AG20443 (cell line): ENCODE measurements at places on chromosomes 3 and 15.

DNA sequence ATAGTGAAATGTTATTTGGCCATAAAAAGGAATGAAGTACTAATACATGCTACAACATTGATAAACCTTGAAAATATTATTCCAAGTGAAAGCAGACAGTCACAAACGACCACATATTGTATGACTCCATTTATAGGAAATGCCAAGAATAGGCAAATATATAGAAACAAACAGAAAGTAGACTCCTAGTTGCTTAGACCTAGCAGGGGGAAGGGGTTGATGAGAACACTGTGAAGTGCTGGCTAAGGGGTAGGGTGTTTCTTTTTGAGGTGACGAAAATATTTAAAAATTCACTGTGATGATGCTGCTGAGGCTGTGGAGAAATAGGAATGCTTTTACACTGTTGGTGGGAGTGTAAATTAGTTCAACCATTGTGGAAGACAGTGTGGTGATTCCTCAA, 30.5 kb upstream of the XIRP1 start:
- DNase-seq: no peak

DNA sequence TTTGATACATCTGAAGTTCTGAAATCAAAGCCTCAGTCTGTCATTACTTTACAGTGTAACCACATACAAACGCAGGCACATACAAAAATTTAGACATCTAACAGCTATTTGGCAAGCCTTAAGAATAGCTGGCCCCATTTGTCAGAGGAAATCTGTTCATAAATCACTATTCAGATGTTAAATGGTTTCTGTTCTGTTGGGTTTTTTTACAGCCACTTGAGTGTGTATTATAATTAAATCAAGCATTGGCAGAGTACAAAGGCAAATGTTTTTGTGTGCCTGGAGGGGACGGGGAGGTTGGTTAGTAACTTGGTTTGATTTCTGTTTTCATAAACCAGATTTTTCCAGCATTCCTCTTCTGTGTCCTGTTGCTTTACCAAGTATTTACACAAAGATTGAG, 24.1 kb downstream of the PIGB start:
- peak; percentile 20 for DNase-seq

GRCh38 chr3:67906261-67906660, 251.8 kb upstream of the SUCLG2 start:
- no peak for DNase-seq

DNA sequence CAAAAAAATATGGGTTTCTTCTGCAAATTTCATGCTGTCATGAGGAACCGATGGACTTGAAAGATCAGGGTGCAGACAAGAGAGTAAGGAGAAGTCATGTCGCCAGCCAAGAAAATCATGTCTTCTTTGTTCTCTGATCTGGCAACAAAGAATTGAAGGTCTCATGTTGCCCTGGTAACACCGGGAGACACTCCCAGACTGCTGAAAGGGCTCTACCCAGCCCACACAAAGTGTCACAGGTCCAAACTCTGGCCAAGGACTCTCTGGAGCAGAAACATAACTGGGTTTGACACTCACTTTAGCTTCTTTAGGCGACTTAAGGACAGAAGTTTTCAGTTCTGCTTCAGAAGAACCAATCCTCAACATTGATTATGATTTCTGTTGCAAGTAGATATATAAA, 42.9 kb downstream of the SIDT1 start:
- DNase-seq: no peak

GRCh38 chr15:65767895-65768294, 24.2 kb downstream of the DENND4A start:
- no peak for DNase-seq

- DNase-seq: no peak
Measured at GRCh38 chr15:81074773-81075172, 59.3 kb upstream of the CFAP161 start.

DNA sequence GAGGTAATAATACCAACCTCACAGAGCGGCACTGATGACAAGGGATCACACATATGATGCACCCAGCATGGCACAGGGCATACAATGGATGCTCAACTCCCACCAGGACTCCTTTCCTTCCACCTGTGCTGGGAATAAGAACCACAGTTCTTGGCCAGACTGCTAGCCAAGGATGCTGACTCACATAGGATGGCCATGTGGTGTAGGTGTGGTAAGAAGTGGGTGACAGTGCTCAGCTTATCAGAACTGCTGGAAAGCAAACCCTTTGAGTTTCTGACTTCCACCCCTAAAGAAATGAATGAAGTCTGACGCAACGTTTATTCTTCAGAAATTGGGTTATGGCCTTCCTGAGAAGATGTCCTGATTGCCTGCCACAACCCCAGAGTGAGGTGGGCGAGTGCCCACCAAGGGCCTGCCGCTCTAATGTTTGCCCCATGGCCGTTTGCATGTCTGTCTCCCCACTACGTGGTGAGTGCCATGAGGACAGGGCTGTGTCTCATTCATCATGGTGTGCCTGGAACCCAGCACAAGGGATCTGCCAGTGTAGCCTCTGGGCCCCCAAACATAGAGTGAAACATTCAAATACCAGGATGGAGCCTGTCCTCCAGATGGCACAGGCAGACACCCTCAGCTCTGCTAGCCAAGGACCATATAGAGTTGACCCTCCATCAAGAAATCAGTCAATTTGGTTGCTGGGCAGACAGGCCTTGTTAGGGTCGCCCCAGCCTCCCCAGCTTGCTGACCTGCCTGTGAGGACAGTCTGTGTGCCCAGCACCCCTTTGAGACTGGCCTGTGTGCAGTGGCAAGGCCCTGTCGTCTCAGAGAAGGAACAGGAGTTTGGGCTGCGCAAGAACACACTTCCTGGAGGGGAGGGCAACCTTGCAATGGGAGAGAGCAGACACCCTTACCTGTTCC, 57.6 kb upstream of the SLCO2A1 start:
- DNase-seq: no peak

- DNase-seq: no peak
Measured at GRCh38 chr15:77538793-77539497, 93.8 kb downstream of the LINGO1 start.

GRCh38 chr3:185807445-185808068, 17.3 kb downstream of the IGF2BP2 start:
- peak; percentile 34 for DNase-seq

DNA sequence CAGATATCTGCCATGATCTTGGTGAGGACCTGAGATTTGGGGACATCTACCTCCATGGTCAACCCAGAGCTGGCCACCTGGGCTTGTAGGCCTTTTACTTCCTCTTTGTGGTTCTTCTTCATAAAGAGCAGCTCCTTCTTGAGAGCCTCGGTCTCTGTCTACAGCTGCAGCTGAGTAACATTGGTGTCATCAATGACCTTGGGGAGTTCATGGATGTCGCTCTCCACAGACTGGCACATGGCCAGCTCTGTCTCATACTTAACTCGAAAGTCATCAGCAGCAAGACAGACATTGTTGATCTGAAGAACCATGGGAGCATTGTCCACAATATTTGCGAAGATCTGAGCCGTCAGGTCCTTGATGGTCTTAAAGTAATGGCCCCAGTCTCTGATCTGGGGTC, 15.7 kb upstream of the RASA2 start:
- DNase-seq: peak; percentile 21

- no peak for DNase-seq
Measured at GRCh38 chr15:51623386-51623938, 891 bp upstream of the DMXL2 start.

- DNase-seq: no peak
Measured at GRCh38 chr3:127004641-127005397, 21.9 kb downstream of the PLXNA1 start.

DNA sequence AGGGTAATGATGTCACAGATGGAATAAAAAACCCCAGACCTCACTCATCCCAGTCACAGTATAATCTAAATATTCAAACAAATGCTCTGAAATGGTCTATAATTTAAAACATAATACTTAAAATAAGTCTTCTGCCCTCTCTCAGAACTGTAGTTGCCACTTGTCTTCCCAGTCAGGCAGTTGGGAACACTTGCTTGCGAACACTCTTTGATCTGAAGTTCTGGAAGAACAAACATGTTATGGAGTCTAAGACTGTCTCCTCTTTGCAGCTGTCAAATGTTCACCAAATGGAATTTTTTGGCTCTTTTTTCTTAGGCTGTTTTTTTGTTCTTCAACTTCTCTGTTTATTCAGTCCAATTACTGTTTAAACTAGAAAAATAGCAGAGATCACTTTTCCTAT, 711.1 kb upstream of the GOLIM4 start:
- no peak for DNase-seq

DNA sequence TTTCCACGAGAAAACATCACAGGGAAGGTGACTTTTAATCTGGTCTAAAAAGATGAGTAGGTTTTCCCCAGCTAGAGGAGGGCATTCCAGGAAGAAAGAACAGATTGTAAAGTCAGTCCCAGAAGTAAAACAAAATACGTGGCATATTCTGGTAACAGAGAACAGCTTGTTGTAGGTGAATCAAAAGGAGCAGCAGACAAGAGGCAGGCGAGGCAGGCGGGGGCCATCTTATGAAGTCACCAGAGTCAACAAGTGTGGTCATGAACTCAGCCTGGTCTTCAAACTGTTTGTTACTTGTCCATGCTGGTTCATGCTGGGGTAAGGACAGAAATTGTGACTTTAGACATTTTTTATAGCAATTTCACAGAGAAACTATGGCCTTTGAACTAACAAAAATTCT, 4.0 kb upstream of the POPDC2 start:
- DNase-seq: no peak

DNA sequence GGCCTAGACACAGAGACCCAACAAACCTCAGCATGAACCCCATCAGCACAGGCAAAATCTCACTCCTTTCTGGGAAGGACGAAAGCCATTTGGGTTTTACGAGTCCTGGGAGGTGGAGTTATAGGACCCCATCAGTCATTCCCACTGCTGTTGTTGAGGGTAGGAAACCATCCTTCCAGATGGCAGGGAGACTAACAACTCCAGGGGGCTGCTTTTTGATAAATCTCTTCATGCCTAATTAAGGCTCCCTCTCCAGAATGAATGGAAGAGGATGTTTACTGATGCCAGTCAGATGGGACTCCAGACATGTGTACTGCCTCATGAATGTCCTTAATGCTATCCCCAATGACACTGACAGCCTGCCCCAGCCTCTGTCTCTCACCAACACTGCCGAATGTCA, 75.3 kb downstream of the ST8SIA2 start:
- DNase-seq: no peak

DNA sequence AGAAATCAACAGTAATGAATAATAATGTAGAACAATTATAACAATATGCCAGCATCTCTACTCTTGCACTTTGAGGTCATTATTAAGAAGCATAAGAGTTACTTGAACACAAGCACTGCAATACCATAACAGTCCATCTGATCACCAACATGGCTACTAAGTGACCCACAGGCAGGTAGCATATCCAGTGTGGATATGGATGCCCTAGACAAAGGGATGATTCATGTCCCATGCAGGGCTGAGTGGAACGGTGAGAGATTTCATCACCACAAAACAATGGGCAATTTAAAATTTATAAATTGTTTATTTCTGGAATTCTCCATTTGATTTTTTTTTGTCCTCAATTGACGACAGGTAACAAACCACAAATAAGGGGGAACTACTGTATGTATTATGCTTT, 107.7 kb upstream of the TSC22D2 start:
- DNase-seq: no peak

DNA sequence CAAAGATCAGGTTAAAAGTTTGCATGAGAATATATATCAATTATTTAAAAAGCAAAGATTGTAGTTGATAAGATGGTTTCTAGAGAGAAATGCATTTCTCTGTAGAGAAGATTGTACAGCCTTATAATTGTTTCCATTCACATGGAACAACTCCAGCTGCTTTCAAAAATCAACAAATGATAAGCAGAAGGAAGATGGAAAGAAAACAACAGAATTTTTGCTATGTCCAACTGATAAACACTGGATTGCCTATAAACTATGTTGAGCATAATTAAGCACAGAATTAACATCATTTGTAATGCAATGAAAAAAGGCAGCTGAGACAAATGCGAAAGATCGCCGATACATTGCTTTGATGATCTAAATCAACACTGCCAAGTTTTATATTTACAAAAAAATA, 89.0 kb downstream of the C3orf85 start:
- no peak for DNase-seq

DNA sequence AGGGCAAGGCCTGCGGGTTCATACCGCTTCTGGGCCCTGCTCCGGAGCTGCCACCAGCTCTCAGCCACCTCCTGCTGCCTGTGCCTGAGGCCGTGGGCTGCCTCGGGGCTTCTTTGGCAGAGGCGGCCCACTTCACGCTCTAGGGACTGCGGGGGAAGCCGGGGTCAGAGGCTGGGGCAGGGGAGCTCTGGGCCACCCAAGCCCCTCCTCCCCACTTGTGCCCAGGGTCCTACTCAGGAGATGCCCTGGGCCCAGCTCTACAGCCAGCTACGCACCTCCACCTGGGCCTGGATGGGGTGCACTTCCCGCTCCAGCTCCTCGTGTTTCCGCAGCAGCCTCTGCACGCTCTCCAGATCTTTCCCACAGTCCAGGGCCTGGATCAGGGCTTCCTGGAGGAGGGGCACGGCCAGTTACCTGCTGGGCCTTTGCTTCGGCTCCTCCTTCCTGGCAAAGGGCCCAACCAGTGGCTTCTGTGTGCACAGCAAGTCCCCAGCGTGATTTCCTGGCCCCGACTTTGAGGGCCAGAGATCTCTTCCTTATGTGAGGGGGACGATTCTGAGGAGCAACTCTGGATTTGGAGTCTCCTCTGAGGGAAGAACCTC, 24.0 kb downstream of the PLA2G4B start:
- no peak for DNase-seq

GRCh38 chr3:61092870-61093269, 158.4 kb downstream of the FHIT start:
- DNase-seq: no peak

DNA sequence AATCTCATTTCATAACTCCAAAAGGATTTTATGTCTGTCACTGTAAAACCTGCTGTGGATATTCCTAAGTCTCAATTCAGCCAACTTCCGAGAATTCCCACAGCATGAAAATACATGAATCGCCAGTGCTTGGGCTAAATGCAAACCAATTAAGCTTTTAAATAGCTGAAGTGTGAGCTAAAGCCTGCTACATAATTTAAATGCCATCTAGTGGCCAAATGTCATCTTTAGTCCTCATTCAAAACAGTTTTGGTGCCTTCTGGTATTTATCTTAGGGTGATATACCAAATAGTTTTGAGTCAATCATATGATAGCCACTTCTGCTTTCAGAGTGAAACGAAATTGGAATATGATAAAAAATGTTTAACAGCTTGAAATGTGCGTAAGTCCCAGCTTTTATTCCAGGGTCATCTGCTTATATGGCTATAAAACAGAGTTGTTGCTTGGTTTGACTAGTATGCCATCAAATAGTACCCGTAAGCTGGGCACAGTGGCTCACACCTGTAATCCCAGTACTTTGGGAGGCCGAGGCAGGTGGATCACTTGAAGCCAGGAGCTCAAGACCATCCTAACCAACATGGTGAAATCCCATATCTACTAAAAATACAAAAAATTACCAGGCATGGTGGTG, 41.8 kb upstream of the CCNL1 start:
- DNase-seq: peak; percentile 64
